ENCODE measurements at places on chromosomes 12 and 14. TPM values are rescaled to one million over a fixed set of nuclear protein-coding genes. Genes with fewer than 3 reads are reported as not detected.

DNA sequence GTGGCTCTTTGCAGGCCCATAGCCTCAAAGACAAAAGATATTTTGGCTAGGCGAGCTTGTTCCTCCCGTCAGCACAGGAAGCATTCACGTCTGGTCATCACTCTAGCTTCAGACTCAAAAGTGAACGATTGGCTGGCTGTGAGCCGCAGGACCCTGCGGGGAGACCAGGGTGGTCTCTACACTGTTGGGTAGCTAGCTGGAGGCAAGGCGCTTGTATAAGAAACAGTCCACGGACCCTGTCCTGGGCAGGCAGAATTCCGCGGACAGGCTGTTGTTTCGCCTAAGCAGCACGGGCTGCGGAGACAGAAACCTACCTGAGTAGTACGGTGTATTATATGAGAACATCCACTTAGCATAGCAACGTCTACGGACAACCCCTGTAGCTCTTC lies 29.6 kb downstream of the WBP11 start:
- peak; percentile 58 for DNase-seq

AICDA gene
- polyA plus RNA-seq: 0.45 TPM

DNA sequence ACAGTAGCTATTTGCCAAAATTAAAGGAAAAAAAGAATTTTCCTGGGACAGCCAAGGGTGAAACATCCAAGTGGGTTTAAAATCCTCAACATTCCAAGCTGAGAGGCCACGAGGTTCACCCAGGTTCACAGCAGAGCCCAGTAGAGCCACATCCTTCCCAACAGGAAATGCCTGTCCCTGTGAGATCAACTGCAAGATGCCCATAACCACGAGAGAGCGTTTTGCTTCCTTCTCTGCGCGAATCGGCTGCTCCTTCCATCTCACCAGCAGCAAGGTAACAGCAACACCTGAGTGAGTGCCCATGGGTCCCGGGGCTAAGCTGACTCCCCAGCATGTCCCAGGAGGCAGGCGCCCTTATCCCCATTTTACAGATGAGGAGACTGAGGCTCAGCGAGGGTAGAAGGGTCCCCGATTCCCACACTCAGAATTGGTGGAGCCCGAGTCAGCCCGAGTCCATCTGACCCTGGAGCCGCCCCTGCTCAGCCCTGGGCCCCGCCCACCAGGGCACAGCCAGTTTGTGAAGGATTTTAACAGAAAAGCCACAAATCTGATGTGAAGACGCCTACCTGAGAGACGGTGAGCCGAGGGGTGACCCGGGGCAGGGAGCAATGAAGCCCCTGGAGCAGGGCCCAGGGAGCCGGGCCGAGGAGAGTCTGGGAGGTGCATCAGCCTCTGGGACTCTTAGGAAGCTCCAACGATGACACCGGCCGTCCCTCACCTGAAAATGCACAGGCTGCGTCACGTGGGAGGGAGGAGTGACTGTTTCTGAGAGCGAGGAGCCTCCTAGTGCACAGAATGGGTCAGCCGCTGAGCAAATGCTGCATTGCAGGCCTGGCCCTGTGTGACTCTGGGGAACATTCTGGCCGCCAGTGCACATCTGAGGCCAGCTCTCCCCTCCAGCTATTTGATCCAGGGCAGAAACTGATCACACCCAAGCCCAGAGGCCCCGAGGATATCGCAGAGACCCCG lies 236.9 kb upstream of the SFSWAP start:
- DNase-seq: no peak

RPGRIP1 gene
- polyA plus RNA-seq: 0.47 TPM

DNA sequence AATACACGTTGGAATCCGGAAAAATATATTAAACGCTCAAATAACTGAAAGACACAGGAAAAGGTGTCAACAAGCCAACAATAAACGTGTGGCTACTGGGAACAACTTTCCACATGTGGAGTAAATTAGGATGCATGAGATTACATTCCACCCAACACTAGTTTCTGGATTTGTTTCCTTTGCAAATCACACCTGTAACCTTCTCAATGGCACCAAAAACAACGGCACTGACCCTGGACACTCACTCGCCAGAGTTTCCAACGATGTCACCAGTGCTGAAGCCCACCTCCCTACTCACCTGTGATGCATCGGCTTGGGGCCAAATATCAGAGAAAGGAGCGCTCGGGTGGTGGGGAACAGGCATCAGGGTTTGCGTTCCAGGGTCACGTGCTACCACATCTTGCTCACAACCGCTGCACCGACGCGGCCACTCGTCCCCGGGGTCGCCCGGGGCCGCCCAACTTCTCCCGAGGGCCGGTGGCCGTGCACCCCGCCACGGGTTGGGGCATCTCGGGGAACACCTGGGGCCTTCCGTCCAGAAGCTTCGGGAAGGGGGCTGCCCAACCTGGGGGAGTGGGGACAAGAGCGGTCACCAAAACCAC lies 629 bp downstream of the PRDM4 start:
- DNase-seq: no peak

DNA sequence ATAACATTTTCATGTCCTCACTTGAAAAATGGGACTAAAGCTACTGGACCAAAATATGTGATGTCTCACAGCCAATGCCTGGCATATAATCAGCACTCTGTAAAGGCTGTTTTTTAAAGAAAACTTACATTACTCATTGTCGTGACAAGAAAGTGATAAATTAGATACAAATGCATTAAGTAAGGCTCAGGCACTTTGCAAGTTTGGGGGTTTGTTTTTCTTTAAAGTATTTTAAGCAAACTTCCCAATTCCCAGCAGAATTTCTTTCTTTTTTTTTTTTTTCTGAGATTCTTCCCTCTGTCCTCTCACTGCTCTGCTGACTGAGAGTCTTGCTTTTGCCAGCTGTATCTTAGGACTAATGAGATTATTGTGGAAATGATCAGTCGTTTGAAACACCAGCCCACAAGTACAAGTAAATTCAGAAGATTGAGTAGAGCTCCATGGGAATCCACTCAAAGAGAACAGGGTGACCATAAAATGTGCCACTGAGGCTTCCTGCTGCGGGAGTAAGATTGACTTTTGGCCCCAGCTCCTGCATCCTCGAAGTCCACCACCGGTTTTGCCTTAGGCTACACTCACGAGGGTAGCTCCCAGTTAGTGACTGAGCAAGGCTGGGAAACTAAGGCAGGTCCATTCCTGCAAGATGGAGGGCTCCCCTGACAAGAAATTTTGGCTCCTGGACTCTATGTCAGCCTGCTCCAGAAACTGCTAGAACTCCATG lies 82.8 kb downstream of the TMTC1 start:
- no peak for DNase-seq

DNA sequence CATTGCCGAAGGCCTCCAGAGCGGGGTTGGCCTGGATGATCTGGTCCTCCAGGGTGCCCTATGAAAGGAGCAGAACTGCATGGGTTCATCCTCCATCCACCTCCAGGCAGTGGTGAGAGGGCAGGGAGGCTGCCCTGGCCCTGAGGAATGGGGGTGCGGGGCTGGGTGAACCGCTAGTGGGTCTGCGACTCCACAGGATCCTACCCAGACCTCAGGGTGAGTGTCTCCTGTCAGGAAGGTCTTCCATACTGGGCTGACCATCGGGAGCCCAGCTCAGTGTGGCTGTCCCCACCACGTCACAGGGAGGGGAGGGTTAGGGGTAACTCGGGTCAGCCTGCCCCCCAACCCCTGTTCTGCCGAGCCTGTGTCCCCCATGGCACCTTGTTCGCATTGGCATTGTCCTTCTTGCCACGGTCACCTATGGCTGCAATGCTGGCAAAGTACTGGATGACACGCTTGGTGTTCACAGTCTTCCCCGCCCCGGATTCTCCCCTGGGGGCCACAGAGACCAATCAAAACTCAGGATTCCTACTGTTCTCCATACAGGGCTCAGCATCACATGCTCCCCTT lies 3.7 kb downstream of the MYH6 start:
- no peak for DNase-seq

KRT85 gene
- polyA plus RNA-seq: not detected

DNA sequence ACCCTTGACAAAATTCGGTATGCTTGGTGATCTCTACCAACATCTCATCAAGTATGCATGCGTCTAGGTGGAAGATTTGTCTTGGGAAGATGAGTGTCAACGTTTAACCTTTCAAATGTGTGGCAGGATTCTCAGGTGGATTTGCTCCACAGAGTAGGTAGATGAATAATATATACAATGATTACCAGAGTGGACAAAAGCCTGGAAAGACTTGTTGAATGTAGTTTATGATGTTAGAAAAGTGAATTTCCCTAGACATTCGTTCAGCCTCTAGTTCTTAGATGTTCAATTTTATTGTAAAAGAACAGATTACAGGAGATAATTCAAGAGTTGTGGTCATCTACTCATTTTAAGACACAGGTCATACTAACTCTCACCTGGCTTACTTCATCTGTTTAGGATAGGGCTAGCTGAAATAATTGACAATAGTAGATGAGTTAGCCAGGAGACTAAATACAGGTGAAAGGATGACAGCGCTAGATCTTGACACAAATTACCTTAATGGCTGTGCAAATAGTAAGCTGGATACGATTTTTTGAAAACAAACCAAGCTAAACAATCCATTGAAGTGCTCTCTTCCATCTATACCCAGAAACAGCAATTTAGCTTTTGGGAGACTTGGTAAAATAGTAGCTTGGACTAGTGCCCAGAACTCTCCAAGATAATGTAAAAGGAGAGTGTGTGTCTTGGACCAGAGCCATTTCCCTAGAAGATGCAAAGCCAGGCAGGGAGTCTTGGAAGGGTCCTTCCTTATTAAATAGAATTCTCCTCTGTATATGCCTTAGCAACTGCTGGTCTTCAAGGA lies 168.0 kb downstream of the DACT1 start:
- DNase-seq: peak; percentile 58

- no peak for DNase-seq
Measured at GRCh38 chr14:53124786-53125185, 28.3 kb downstream of the DDHD1 start.

GRCh38 chr12:16467272-16467671 lies 119.8 kb downstream of the MGST1 start:
- DNase-seq: no peak

DNA sequence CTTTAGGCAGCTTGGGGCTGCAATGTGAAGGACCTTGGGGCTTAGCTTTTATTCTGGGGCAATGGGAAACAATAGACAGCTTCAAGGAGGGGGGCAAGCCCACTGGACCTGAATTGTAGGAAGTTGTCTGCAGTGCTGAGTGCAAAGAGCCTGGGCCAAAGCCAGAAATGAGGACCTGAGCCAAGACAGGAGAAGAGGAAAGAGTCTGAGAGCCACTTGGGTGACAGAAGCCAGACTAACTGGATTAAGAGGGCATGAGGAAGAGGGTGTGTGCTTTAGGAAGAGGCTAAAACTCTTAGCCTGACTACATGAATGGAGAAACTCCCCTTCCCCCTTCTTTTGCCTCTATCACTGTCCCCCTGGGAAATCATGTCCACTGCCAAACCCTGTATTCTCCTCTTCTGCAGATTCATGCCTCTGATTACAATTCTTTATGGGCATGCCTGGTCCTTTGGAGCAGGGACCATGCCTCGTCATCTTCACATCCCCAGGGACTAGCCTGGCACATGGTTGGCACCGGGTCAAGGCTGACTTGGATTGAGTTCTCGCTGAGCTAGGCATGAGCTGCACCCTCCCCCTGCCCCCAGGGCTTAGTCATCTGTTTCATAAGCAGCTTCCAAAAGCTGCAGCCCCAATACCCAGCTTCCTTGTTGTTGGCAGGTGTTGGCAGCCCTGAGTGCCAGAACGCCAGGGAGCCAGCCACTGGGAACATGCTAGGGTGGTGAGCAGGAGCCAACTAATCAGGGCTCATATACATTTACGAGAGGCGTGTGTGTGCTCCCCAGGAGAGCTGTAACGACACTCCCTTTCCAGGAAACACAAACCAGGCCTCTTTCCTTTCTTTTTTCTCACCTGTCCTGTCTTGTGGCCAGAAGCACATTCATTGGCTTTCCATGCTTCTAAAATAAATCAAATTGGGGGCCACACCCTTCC lies 27.7 kb upstream of the JDP2 start:
- DNase-seq: no peak

C12orf50 gene
- polyA plus RNA-seq: 0.20 TPM

LHX5 gene
- polyA plus RNA-seq: not detected

DNA sequence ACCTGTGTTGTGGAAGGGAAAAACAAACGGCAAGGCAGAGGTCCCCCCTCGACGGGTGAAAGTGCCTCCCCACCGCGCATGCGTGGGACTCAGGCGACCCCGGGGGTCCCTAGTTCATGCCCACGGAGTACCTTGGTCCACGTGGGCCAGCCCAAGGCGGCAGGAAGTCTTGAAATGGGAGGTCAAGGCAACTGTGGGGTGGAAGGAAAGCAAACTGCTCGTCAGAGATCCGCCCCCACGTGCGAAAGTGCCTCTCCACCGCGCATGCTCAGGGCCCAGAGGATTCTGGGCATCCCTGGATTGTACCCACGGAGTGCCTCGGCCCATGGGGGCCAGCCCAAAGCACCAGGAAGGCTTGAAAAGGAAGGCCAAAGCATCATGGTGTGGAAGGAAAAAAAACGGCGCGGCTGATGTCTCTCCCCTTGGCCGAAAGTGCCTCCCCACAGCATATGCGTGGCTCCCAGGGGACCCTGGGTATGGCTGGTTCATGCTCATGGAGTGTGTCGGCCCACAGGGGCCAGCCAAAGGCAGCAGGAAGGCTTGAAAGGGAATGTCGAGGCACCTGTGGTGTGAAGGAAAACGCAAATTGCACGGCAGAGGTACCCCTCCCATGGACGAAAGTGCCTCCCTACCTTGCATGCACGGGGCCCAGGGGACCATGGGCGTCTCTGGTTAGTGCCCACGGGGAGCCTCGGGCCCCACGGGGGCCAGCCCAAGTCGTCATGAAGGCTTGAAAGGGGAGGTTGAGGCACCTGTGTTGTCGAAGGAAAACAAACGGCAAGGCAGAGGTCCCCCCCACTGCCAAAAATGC lies 369.7 kb downstream of the ALG10 start:
- no peak for DNase-seq

GRCh38 chr14:79134361-79134760 lies 964.2 kb downstream of the NRXN3 start:
- DNase-seq: no peak

DNA sequence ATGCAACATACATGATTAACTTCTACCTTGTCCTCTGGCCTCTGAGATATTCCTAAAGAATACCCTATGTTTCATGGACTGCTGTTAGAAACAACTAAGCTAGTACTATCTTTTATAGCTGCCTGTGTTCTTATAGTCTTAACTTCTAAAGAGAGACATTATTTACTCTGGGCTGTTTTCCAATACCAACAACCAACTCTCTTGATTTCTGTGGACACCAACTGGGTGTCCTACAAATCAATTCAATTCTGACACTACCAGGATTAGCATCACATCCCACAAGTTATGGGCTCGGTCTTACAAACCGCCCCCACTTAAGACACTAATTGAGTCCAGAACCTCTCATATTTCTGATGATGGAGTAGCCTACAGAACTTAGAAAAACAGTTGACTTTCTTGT lies 8.3 kb downstream of the XPOT start:
- no peak for DNase-seq

- no peak for DNase-seq
Measured at GRCh38 chr12:13116259-13116658, 12.8 kb upstream of the GSG1 start.

DTX1 gene
- 16.5 TPM for polyA plus RNA-seq
